Hypothalamus (tissue), 51 donors: ENCODE measurements at places on chromosomes 16 and 17.

- no peak for DNase-seq
Measured at GRCh38 chr17:30244853-30245385, 9.4 kb upstream of the SLC6A4 start.

GRCh38 chr16:81445143-81445961, 744 bp downstream of the CMIP start:
- no peak for DNase-seq

GRCh38 chr17:12089809-12090384, 69.2 kb downstream of the MAP2K4 start:
- DNase-seq, result no peak

DNA sequence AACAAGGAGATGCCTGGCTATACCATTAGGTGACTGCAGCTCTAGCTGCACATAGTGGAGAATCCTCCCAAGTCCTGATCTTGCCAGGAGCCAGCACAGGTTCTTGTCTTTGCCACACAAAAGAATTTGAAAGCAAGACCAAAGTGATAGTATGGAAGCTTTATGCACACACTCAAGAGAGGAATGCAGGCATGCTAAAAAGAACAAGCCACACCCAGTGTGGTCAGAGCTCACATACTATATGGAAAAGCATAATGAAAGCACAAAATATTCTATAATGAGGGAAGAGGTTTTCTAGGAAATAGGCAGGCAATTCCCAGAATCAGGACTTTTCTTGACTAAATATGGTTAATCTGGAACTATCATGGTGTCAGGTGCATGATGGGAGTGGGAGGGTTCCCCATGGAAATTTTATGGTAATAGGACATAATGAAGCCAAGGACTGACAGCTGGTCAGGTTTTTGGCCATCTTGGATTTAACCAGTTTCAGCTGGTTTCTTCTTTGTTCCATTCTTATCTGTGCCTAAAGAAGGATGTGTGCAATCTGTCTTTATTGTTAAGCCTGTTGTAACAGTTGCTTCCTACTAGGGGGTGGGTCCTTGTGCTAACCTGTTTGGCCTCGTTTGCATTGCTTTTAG, 171.6 kb downstream of the ZNF18 start:
- no peak for DNase-seq

- DNase-seq, result peak; percentile 74
Measured at GRCh38 chr16:18983565-18984434, at the start of gene TMC7. Gene TMC7 (plus strand): TSS chr16:18983934. CDS start chr16:18984064, 130 bp downstream.

DNA sequence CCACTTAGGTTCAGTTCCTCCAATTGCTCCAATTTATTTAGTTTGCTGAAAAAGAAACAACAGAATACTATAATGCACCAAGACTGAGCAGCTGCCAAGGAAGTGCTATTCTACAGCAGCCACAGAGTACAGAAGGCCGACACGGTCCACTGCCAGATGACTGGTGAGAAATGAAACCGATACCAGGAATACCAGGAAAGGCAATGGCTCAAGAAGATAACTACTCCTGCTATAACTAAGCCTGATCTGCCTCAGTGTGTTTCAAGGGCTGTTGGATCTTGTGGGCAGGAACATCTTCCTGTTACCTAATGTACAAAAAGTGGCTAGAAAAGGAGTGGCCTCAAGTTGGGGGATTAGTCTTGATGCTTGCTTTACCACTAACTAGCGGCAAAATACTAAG, 32.8 kb downstream of the MARVELD3 start:
- DNase-seq, result no peak

DNA sequence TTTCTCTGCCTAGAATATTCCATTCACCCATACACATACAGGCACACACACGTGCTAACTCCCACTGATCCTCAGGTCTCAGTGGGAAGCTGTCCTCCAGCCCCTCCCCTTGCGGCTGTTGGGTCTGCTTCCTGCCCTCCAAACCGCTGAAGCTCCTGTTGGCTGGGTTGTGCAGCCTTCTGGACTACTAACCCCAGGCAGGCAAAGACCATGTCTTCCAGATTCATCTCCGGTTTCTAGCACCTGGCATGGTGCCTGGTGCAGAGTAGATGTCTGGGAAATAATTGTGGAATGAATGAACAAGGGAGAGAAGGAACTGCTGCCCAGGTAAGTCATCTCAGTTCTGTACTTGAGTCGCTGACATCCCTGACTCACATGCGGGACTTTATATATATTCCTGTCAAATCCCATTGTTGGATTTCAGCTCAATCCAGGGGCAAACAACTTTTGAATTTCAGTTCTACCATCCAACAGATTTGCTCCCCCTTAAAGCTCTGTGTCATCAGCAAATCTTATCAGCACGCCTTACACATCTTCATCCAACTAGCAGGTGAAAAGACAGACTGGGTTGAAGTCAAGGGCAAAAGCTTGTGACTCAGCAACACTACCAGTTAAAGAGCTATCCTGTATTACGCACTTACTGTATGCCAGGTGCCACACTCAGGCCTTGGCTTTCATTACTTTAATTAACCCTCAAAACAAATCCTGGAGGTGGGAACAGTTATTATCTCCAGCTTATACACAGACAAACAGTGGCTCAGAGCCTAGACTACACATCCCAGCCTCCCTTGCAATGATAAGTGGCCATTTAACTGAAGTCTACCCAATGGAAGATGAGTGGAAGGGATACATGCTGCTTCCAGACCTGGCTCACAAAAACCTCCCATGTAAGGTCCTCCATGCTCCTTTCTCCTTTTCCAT, 51.1 kb downstream of the SRCIN1 start:
- DNase-seq, result no peak

DNA sequence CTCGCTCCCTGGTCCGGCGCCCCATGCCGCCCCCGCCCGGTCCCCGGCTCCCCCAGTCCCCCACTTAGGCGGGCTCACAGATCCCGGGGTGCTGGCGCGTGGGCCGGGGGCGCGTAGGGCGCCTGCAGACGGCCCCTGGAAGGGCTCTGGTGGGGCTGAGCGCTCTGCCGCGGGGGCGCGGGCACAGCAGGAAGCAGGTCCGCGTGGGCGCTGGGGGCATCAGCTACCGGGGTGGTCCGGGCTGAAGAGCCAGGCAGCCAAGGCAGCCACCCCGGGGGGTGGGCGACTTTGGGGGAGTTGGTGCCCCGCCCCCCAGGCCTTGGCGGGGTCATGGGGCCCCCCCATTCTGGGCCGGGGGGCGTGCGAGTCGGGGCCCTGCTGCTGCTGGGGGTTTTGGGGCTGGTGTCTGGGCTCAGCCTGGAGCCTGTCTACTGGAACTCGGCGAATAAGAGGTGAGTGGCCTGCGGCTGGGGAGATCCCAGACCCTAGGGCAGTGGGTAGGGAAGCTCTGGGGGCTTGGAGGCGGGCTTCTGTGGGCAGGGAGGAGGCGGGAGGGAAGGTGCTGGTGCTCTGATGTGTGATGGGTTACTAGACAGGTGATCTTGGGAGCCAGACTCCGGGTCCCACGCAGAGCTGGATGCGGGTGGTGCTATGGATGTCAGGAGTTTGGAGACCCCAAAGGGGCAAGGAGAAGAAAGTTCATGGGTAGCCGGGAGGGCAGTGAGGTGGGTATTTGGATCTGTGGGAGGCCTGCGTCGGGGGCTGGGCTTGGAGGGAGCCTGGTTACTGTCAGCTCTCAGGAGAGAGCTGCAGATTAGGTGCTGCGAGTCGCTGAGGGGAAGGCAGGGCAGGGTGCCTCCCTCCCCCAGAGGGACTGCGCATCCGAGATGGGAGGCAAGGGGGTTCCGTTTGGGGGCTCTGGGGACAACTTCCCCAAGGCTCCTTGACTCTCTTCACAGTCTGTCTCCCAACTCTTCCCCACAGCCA, 560 bp downstream of the EFNB3 start:
- DNase-seq, result no peak

- no peak for DNase-seq
Measured at GRCh38 chr16:3144321-3144983, 9.6 kb downstream of the ZNF213 start.

DNA sequence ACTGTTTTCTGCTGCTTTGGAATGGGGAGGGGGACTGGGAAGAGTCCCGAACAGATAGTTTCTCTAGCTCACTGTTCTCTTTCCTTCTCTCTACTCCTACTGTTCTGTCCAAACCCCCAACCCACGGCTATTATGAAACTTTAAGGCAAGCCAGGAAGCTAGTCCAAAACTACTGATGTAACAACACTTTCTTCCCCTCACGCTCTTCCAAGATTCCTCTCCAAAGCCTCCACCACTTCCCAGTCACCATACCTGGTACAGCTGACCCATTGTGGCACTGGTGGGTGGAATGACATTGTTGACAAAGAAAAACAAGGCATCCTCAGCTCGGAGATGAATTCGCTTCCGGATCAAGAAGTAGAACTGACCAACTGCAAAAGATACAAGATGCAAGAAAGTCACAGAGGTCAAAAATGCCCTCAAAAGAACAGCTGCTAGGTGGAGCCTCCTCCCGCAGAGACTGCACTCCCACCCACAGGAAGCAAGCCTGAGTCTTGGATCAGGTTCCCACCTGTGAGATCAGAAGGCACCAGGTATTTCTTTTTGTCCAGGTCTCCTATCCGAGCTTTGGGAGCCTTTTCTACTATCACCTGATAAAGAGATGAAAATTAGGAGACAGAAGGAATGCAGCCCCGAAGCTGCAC, 1.0 kb downstream of the GABARAP start:
- no peak for DNase-seq

GRCh38 chr17:9195411-9195810, 174.1 kb downstream of the NTN1 start:
- DNase-seq, result no peak

GRCh38 chr17:26773189-26774188, 520.4 kb upstream of the WSB1 start:
- DNase-seq, result no peak

DNA sequence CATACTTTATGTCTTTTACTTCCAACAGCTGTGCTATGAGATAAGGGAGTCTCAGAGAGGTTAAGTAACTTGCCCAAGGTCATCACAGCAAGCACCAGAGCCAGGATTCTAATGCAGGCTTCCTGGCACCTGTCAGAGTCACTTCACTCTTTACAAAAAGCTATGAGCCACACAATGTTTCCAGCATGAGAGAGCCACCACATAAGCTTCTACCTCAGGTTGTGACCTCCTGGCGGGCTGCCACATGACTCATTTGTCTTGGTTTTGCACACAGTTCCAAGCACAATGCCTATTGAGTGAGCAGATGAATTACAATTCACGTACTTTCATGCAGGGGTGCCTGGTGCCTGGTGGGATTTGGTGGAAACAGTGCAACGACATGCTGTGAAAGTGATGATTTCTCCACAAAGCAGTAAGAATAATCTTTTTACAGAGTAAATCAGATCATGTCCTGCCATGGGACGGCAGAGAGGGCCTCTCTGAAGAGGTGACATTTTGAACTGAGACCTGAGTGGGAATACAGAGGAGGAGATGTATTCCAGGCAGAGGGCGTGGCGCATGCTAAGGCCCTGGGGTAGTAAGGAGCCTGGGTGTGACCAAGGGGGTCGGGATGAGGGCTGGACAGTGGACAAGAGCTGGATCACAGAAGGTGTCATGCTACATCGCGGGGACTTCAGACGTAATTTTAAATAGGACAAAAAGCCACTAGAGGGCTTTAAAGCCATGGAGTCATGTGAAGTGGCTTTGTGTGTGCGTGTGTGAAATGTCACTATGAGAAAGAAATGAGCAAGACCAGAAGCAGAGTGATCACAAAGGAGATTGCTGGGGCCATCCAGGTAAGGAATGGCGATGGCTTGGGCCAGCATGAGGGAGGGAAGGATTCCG, 53.4 kb downstream of the CACNG3 start:
- DNase-seq, result no peak

GRCh38 chr16:49484451-49484849, 110.8 kb downstream of the C16orf78 start:
- peak; percentile 69 for DNase-seq

DNA sequence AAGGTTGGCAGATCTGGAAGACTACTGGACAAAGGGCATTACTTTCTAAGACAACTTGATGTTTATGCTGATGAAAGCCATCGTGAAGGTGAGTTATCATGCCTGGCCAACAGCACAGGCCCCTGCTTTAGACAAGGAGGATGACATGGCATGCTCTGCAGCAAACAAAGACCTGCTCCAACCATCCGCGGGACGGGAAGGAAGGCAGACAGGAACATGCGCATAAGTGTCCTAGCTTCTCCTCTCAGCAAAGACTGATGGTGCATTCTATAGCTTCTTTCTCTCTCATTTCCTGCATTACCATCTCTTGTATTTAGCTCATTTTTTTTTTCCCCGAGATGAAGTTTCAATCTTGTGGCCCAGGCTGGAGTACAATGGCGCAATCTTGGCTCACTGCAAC, 5.4 kb downstream of the NPLOC4 start:
- DNase-seq, result no peak

DNA sequence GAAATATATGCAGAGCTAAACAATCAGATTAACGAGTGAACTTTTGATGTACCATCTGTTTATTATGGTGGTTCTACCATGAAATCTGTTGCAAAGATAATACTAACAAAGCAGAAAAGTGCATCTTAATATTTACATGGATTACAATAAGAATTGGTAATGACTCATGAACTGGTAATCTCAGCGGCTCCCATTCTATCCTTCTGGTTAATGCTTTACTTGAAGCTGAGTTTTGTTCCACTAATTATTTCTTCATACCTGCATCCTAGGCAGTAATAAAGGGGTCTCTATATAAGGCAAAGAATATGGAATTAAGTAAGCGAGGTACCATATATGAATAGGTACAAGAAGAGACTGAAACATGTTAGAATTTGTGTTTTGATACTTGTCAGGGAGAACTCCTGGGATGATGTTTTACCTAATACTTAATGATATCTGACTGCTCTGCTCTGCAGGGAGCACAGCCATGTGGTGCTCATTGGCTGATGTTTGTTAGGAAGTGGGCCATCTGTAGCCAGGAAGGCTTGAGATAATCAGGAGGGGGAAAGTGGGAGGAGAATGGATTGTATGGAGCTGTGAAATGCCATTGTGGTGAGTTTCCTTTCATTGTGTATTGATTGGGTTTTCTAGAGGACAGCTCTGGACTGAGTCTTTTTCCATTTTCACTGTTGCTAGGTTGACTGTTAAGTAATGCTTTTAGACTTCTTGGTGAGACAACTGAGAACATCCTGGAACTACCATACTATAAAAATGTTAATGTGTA, 52.6 kb downstream of the MAP2K6 start:
- no peak for DNase-seq

- DNase-seq, result no peak
Measured at GRCh38 chr16:83592778-83593177, 215.0 kb upstream of the HSBP1 start.

GRCh38 chr17:73566905-73567782, 77.1 kb downstream of the SDK2 start:
- DNase-seq, result no peak

DNA sequence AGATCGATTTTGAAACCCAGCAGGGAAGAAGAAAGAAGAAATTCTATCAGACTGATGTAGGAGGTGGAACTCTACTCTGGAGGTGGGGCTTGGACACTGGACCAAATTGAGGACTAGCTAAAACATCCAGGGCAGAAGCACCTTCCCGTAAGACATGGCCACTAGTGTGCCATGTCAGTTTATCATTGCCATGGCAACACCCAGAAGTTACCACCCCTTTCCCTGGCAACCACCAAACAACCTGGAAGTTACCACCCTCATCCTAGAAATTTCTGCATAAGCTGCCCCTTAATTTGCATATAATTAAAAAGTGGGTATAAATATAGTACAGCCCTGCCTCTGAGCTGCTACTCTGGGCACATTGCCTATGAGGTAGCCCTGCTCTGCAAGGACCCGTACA, 66.7 kb downstream of the NACA2 start:
- DNase-seq, result no peak

GRCh38 chr16:12390644-12391043, 413.0 kb downstream of the CPPED1 start:
- DNase-seq, result no peak
